ENCODE measurements at places on chromosomes 7 and 10. TPM values are rescaled to one million over a fixed set of nuclear protein-coding genes. Genes with fewer than 3 reads are reported as not detected.

DRGX gene
- total RNA-seq, result 0.09 TPM

AHR gene
- total RNA-seq, result 14.2 TPM

FGF8 gene
- not detected for total RNA-seq

LHPP gene
- 11.6 TPM for total RNA-seq

ELFN1 gene
- 0.48 TPM for total RNA-seq

HOXA6 gene
- 1.8 TPM for total RNA-seq

GNGT1 gene
- total RNA-seq, result not detected

Measured in A549 treated with CORT108297 at 1 μM for 4 hours (cell line).